ENCODE measurements at places on chromosomes 3 and 15. TPM values are rescaled to one million over a fixed set of nuclear protein-coding genes. Genes with fewer than 3 reads are reported as not detected.

RAD51 gene
- 20.9 TPM for total RNA-seq

TSC22D2 gene
- 20.0 TPM for total RNA-seq

CNTN6 gene
- not detected for total RNA-seq

EPHB3 gene
- total RNA-seq, result 6.5 TPM

GRCh38 chr3:68919000-68919399 lies 13.3 kb downstream of the TAFA4 start:
- no peak for DNase-seq

- no peak for DNase-seq
These were observed 15.2 kb upstream of the CLEC3B start for GRCh38 chr3:45010811-45011333.

DNA sequence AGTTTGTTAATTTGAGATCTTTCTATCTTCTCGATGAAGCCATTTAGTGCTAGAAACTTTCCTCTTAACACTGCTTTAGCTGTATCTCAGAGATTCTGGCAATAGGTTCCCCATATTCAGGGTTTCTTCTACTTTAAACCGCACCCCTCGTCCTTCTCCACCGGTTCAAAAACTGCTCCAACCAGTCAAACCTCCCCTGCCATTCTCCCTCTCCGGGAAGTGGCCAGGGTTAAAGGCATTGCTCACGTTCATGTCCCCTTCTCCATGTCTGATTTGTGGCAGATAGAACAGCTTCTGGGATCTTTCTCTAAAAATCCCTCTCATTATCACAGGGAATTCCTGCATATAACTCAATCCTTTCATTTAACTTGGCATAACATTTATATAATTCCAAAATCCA lies 14.4 kb downstream of the ALDH1L1 start:
- DNase-seq, result no peak

DNA sequence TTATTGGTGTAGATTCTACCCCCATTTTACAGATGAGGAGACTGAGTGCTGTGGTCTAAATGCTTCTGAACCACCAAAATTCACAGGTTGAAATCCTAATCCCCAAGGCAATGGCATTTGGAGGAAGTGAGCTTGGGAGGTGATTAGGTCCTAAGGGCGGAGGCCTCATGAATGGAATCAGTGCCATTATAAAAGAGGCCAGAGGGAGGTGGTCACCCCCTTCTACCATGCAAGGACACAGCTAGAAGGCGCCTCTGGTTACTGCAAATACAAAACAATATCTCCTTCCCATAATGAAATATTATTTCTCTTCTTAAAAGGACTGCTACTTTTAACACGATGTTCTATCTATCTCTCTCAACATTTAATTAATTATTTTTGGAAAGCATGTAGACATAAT lies 223.5 kb downstream of the NEK10 start:
- no peak for DNase-seq

- DNase-seq, result no peak
These were observed 14.0 kb upstream of the RTP3 start for GRCh38 chr3:46483825-46484224.

DNA sequence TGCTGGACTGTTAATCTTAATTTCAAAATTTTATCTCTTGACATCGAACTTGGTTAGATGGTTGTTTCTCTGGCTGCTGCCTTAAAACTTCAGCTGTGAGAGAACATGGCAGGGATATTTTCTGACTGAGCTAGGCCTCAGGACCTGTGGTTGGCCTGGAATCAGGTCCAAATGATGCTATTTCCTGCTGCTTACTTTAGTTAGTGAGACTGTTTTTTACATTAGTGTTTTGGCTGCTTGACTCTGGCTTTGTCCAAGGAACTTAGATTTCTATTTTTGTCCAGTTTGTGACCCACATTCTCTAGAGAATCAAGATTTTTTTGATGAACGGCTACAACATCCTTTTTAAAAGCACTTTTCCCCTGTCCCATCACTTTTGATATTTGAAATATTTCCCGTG lies 497.9 kb upstream of the SGO1 start:
- DNase-seq, result no peak

DNA sequence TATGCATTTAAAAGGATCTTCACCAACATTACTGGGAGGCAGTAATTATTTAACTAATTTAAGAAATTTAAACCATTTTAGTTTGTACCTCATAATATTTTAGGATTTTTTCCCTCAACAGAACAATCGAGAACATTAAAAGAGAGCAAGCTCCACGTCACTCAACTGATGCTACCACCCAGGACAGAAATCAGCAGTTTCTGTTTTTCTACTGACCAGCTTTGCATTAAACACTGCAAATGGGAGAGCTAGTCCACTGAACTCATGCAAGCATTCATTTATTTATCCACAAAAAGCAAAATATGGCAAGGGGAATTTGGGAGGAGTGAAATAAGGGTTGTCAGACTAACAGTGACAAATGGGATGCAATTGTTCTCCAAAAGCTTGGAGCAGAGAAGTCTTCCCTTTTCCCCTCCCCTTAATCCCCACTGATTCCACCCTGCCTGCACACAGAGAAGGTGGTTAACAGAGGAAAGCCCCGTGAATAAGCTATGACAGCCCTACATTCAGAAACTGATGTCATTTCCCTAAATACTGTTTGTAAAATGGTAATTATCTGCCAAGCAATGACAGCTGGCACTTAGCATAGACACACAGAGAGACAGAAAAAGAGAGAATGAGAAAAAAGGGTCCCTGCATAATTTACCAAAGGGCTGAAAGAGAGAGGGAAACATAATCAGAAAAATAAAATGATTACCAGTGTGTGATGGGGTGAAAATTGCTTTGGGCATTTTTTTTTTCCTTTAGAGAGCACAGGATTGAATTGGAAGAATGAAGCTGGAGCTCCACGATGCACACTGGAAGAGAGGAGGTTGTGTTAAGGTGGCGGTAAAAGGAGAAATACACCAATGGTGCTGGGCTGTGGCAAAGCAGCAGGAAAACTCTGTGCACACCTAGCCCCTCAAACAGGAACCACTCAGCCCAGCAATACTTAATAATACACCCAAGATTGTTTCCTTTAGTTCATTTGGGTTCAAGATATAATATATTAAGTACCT lies 777.4 kb downstream of the TUSC7 start:
- no peak for DNase-seq

- DNase-seq, result no peak
These were observed 94.0 kb upstream of the LRRN1 start for GRCh38 chr3:3705090-3705775.

DNA sequence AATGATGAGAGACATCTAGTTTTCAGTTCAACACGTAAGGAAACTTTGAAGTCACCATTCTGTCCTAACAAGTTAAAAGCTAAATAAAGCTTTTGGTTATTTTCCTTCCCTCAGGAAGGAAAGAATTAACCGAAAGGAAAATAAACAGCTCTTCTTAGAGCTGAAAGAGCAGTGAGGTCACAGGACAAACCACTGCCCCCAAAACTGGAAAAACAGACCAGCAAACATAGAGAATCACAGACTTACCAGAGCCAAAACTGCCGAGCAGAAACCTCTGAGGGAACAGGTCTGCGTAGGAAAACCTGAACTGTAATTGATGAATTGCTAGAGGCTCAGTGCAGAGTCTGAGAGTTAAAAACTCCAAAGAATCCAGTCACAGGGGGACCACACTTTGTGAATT lies 14.7 kb downstream of the USP50 start:
- no peak for DNase-seq

GRCh38 chr3:151156618-151157216 lies 46.3 kb downstream of the GPR171 start:
- DNase-seq, result peak; percentile 71

DNA sequence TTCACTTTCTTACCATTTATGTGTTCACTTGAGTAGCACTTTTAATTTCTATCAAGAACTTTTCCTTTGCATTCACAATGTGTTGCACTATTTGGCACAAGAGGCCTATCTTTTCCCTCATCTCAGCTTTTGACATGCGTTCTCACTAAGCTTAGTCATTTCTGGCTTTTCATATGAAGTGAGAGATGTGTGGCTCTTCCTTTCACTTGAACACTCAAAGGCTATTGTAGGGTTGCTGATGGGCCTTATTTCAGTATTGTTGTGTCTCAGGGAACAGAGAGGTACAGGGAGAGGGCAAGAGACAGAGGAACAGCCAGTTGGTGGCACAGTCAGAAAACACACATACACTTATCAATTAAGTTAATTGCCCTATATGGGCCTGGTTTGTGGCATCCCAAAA lies 127.4 kb upstream of the MLF1 start:
- DNase-seq, result no peak

DNA sequence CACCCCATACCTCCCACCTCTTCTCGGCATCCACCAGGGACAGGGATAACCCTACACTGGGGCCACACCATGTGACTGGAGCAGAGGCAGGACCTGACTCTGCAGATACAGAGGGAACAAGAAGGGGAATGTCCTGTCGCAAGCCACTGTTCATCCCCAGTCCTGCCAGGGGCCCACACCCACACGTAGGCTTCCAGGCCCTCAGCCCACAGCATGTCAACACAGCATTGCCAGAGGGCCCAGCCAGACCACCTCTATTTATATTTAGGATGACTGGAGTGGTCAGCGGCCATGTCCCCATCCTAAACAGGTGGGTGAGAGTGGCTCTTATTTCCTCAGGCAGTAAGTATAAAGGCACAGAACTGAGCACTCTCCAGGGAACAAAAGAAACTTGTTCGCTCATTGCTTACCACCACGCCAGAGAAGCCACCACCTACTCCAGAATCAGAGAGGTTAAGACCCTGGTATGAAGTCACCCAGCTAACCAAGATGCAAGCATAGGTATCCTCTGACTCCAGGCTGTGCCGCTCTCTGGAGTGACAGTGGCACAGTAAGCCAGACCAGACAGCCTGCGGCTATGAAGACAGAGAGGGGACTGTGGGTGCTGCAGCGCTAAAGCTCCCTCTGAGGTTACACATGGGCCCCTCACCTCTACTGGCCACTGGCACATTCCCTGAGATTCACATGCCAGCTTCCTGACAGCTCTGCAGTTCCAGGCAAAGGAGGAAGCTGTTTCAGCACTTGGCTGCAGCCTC lies 67.9 kb downstream of the LRIG1 start:
- no peak for DNase-seq

DNA sequence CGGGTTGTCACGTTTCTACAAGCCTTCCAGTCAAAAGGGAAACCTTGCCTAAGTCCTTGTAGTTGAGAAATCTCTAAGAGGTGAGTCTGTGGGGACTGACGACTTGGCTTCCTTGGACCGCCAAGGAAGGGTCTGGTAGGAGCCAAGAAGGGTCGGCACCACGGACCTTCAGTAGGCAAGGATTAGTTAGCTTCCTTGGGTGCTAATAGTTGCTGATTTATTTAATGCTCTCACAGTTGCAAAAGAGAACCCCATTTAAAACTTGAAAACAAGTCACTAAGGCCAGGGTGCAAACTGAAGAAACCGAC lies 361 bp upstream of the LCMT2 start:
- no peak for DNase-seq

DNA sequence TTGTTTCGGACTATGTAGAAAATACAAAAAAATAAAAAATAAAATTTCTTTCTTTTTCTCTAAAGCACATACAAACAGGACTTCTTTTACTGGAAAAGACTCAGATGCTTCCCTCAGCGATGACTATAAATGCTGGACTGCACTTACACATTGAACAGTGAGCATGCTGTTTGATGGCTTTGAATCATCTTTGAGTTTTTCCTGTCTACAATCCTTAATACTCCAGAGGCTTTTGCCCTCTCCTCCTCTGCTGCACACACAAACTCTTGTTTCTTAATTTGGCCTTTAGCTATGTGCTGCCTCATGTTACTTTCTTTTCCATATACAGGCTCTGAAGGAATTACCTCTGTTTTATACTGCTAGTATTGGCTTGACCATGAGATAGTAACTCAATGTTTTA lies 575.1 kb downstream of the EPHA3 start:
- no peak for DNase-seq

- DNase-seq, result no peak
These were observed 29.5 kb downstream of the HES1 start for GRCh38 chr3:194165271-194166018.

GRCh38 chr3:54045061-54045815 lies 77.1 kb upstream of the CACNA2D3 start:
- DNase-seq, result no peak

DNA sequence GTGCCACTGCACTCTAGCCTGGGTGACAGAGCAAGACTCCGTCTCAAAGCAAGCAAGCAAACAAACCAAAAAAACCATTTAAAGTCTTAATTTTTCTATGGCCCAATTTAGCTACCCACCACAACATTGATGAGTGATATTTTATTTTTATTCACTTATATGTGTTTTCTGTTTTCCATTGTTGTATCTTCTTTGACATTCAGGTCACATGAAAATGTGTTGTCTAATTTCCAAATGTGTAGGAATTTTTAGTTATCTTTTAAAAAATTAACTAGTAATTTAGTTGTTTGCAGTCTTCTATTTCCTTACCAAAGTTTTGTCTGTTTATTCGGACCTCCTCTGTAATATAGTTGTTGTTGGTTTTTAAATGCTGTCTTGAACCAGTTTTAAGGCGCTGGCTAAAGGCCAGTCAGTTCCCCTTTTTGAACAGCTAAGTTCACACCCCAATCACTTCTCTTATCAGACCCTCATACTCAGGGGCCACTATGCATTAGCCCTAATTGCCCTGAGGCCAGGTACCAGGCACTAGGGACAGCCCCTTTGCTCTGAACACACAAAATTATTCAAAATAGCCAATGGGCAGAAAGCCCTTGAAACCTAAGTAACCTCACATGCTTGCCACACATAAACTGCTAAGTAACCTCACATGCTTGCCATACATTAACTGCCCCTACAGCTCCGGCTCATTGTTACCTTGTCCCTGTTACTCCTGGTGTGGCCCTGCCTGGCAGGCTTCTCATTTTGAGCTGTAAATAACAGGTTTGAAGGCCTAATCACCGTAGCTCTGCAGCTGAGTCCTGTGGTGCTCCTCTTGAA lies 4.3 kb upstream of the CCR4 start:
- DNase-seq, result no peak

DNA sequence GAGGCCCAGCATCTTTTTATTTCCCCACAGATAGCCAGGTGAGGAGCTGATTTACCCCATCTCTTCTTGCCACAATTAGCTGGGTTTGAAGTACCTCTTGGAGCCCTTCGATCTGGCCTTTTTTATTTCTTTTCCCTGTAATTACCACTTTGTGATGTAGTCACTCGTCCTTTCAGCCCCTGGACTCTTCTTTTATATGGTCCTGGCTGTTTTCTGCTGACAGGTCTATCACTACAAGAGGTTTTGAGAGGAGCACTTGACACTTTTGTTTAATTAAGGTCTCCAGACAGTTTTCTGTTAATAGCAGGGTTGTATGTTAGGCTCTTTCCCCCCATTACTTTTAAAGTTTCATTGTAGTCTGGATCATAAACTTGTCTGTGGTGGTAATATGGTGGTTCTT lies 11.8 kb downstream of the ATXN7 start:
- no peak for DNase-seq

DNA sequence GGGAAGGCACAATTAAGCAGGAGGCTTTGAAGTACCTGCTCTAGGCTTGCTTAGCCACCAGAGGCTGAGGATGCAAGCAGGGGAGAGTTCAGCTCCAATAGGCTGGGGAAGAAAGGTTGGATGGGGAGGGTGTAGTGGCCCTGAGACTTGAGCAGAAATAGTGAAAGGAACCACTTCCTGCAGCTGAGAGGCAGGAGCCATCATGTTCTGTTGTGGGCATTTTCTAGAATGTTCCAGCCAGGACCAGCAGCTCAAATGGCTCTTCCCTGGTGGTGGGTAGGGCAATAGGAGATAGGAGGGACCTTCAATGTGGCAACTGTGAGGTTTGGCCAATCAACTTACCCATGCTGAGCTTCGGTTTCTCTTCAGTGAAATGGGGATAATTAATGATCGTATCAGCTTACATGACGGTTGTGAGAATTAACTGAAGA lies 79.1 kb upstream of the CGNL1 start:
- no peak for DNase-seq

- no peak for DNase-seq
These were observed 24.1 kb downstream of the ZNF80 start for GRCh38 chr3:114213292-114213626.

Measured in HCT116 (cell line).